PC-9 (cell line): ENCODE measurements at places on chromosomes 5 and 9. TPM values are rescaled to one million over a fixed set of nuclear protein-coding genes. Genes with fewer than 3 reads are reported as not detected.

The MYMK gene
- total RNA-seq, result not detected in 2 replicates

The CCL27 gene
- 0.44 and 0.98 TPM in 2 replicates for total RNA-seq

The CEP78 gene
- total RNA-seq, result 37.8 and 38.3 TPM in 2 replicates

The ECM2 gene
- total RNA-seq, result 1.9 and 3.1 TPM in 2 replicates

The ELL2 gene
- total RNA-seq, result 25.5 and 27.6 TPM in 2 replicates

The ZCCHC9 gene
- total RNA-seq, result 22.0 and 30.1 TPM in 2 replicates

The CARTPT gene
- not detected in 2 replicates for total RNA-seq

DNA sequence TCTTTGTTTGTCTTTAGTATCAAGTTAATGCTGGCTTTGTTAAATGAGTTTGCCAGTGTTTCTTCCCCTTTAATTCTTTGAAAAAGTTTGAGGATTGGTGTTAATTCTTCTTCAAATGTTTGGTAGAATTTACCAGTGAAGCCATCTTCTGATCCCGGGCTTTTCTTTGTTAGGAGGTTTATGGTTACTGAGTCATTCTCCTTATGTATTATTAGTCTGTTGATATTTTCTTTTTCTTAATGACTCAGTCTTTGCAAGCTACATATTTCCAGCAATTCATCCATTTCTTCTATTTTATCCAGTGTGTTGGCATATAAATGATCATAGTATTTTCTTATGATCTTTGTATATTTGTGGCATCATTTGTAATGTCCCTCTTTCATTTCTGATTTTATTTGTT lies 74.5 kb upstream of the SPINK5 start:
- no peak for DNase-seq

DNA sequence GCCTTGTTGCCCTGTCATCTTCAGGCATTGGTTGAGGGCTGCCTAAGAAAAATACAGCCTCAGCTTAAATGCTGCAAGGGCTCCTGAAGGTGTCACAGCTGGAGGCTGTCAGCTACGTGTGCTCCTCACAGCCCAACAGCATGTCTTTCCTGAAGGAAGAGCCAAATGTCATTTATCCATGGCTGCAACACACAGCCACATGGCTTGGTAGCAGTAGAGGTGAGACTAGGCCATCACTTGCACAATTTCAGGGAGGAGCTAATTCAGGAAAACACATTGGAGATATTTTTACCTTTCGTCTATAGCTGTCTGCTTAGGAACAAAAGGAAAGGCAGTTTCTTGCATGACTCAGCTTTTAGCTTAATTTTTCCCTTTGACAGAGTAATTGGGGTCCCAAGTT lies 260.7 kb downstream of the SYK start:
- DNase-seq, result peak; percentile 55

- no peak for DNase-seq
Observed at GRCh38 chr5:61386045-61386800, 54.2 kb downstream of the ZSWIM6 start.

DNA sequence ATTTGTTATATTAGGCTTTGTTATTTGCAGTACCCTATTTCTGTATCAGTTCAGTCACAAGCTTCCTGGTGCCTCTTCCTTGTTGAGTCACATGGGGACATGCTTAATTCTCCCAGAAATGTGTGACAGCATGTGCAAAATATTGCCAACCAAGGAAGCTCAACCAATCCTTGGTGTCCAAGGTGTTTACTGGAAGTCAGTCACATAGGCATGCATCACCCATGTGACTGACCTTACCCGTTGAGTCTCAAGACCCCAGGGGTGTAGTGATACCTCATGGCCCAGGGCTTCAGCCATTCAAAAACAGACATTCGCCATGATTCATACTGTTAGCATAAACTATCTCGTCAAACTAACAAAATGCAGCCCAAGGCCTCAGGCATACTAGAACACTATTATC lies 9.3 kb upstream of the ANKDD1B start:
- peak; percentile 29 for DNase-seq

DNA sequence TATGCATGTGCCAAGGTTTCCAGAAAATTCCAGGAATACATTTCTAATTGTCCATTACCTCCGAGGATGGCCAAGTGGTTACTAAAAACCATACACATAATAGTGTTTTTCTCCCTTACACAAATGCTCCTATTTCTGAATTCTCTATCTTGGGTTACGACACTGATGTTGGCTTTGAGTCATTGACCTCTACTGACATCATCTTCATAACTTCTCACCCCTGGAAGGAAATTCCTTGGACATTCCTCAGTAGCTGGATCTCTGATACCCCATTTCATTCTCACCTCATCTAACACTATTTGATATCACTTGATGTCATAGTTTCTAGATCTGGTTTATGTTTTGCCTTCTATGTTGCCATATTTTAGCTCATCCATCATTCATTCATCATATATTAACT lies 287.2 kb downstream of the CTNND2 start:
- DNase-seq, result no peak

GRCh38 chr5:72301557-72301956 lies 18.5 kb downstream of the MRPS27 start:
- no peak for DNase-seq

GRCh38 chr9:35940458-35941407 lies 17.2 kb downstream of the OR2S2 start:
- DNase-seq, result no peak

DNA sequence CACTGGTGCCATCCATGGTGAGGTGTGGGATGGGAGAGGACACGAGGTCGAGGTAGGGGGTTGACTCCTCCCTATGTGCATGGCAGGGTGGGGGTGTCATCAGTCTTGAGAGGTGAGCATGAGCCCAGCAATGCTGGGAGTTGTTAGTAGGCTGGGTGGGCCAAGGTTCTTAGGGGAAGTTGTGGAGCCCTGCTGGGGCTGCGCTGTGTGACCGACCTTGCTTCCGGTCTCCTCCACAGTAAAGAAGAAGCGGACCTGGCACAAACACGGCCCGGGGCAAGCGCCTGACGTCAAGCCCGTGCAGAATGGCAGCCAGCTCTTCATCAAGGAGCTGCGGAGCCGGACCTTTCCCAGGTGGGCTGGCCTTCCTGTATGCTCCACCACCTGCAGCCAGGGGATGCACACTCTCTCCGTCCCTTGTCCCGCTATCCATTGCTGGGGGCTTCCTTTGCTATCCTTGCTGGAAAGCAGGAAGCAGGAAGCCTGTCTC lies 59.8 kb downstream of the PHF2 start:
- DNase-seq, result no peak

- no peak for DNase-seq
Observed at GRCh38 chr9:123174887-123175518, 93.4 kb downstream of the STRBP start.

DNA sequence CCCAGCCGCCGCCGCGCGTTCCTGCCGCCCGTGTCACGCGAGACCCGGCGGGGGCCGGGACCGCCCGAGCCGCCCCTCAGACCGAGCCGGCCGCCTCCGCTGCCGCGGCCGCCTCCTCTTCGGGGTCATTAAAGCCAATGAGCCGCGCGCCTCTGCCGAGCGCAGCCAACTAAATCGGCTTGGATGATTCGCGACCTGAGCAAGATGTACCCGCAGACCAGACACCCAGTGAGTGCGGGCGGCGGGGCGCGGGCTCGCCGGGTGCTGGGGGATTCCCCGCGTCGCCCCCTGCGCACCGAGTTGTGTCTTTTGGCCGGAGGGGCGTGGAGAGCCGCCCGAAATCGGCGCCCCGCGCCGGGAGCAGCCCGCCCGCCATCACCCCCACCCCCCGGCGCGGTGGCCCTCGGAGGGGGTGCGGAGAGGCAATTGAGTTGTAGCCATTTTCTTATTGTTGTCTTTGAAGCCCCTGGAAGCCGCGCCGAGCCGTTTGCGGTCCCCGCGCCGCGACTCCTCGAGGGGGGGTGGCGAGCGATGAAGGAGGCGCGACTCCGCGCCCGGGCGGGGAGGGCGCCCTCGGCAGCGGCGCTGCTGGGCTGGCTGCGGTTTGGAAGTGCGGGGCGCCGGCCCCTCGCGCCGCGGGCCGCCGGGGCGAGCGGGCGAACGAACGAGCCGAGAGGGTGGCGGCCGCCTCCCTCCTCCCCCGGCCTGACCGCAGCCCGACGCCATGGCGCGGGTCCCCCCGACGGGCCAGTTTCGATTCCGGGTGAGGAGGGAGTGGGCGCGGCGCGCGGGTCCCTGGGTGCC lies 1.0 kb downstream of the TLE4 start:
- no peak for DNase-seq

- DNase-seq, result no peak
Observed at GRCh38 chr5:40909264-40909663, at the start of gene C7. TSS of gene C7 (plus strand) at chr5:40909497. CDS start at chr5:40909611, 114 bp downstream.

- peak; percentile 57 for DNase-seq
Observed at GRCh38 chr5:142720641-142721271, 34.9 kb upstream of the FGF1 start.
